ENCODE measurements at places on chromosomes 2 and 18.

DNA sequence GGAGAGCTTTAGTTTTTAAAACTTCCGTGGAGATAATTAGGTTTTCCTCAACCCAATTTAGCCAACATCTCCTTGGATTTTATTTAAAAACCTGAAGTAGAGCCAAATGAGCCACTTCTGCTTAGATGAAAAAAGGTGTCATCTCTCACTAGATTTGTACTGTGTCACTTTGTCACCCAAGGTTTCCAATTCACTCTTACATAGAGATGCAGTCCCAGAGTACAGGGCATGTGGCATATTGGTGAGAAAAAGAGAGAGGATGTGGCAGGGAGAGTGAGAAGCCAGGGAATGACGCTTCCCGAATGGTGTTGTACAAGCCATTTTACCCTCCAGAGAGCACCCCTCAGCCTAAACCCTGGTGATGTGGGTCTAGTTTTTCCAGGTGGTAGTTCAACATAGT, 44.4 kb upstream of the CTLA4 start:
- DNase-seq: no peak

- DNase-seq: no peak
Measured at GRCh38 chr2:233060980-233061590, 943 bp downstream of the INPP5D start.

DNA sequence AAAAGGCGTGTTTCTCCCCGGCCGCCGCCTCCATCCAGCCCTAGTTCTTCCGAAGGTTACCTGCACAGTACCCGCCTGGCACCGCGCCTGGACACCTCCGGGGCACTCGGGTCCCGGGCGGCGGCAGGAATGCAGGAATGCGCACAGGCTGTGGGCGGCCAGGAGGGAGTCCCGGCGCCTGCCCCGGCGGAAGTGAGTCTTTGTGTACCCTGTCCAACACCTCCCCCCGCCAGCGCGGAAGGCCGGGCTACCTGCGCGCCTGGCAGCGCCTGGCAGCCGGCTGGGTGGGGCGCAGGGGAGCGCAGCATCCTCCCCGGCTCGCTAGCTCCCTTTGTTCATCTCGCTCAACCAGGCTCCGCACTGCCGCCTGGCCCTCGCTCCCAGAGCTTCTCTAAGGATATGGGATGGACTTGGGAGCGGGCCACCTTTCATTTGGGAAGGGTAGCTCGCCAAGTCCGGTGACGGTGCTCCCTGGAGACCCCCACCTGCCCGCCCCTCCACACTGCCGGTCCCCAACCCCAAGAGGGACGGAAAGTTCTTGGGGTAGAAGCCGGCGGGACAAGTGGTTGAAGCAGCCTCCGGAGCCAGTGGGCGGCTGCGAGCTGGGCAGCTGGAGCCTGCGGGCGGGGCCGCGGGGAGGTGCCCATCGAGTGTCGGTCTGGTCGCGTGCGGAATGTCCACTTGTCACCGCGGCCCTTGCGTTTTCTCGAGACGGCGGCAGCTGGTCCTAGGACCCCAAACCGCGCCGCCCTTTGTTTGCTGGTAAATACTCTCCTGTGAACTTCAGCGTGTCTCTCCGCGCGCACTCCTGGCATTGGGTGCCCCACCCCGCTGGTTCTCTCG, 1.2 kb upstream of the ST6GAL2 start:
- DNase-seq: no peak

- no peak for DNase-seq
Measured at GRCh38 chr2:39661826-39662225, 3.9 kb upstream of the TMEM178A start.

- DNase-seq: no peak
Measured at GRCh38 chr2:1491751-1492150, 78.5 kb downstream of the TPO start.

GRCh38 chr2:71607151-71607889, 154.0 kb downstream of the DYSF start:
- DNase-seq: no peak

DNA sequence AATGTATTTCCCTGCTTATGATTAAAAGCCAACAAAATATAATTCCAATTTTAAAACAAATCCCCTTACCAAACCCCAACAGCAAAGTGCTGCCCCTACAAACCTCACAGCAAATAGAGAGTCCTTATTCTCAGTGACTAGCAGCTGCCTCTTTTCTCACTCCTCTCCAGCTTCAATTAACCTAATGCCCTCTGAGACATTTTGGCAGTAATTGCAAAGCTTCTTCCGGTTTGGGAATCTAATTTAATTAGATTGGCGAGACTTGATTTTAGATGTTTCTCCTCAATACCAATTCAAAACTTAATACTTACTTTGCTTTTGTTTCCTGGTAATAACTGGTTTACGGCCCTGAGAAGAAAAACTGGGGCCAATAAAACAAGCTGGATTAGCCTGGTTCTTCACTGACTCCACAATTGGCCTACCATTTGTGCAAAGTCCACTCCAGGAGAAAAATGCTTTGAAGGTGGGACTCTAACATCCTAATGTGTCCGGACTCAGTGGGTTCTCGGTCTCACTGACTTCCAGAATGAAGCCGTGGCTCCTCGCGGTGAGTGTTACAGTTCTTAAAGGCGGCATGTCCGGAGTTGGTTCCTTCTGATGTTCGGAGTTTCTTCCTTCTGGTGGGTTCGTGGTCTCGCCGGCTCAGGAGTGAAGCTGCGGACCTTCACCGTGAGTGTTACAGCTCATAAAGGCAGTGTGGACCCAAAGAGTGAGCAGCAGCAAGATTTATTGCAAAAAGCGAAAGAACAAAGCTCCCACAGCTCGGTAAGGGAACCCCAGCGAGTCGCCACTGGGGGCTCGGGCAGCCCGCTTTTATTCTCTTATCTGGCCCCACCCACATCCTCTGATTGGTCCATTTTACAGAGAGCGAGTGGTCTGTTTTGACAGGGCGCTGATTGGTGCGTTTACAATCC, 52.8 kb downstream of the SLC35F5 start:
- no peak for DNase-seq

- DNase-seq: no peak
Measured at GRCh38 chr2:125471963-125472362, 1184.0 kb upstream of the GYPC start.

GRCh38 chr2:216583606-216584005, 49.6 kb upstream of the IGFBP2 start:
- DNase-seq: no peak

DNA sequence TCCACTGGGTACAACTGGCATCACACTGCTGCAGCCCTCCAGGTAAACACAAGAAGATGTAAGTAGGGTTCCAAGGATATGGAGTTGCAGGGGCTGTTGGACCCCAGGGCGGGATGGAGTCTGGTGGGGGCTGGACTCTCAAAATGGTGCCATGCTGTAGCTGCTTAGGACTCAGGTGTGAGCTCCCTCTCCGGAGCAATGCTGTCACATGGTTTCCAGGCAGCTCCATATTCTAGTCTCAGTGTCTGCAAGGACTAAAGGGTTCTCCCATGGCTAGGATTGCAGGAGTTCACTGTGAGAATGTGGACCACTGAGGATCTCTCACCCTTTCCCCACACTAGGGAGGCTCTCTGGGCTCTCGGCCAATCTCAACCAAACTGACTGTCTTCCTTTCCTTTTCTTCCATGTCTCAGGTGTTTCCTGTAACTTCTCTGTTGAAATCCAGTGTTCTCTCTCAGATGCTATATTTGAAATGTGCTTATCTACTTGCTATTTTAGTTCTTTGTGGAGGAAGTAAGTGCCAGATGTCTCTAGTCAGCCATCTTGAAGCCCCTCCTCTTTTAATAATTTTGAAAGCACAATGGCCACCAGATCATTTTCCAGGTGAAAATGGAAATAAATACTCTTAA, 57.6 kb downstream of the CCNT2 start:
- no peak for DNase-seq

GRCh38 chr2:237132799-237133198, 47.1 kb downstream of the COPS8 start:
- DNase-seq: no peak

GRCh38 chr18:8175501-8176061, 433.7 kb upstream of the RAB12 start:
- no peak for DNase-seq

GRCh38 chr2:8538531-8538930, 143.3 kb upstream of the ID2 start:
- DNase-seq: no peak

GRCh38 chr2:37156071-37156856, 516 bp downstream of the EIF2AK2 start:
- DNase-seq: no peak

DNA sequence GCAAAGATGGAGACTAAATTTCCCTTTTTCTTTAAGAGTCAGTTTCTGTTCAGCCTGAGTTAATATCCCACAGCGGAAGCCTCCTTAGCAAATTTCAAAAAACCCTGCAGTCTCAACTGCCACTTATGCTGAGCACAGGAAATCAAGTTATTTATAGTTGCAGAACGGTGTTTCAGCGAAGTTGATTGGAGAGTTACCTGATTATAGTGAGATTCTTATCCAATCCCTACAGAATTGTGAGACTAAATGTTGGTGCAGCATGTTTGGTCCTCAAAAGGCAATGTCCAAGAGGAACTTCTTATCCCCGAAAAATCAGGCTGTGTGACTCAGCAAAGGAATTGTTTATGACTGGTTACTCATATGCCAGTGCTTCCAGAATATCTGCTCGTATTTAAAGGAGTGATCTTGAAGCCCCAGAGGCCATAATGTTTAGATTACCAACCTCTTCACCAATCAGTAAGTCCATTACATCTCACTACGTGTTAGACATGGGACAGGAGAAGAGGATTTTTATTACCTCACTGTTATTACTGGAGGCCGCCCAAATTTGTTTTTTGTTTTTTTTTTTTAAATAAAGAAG, 67.9 kb downstream of the LRRFIP1 start:
- DNase-seq: no peak

DNA sequence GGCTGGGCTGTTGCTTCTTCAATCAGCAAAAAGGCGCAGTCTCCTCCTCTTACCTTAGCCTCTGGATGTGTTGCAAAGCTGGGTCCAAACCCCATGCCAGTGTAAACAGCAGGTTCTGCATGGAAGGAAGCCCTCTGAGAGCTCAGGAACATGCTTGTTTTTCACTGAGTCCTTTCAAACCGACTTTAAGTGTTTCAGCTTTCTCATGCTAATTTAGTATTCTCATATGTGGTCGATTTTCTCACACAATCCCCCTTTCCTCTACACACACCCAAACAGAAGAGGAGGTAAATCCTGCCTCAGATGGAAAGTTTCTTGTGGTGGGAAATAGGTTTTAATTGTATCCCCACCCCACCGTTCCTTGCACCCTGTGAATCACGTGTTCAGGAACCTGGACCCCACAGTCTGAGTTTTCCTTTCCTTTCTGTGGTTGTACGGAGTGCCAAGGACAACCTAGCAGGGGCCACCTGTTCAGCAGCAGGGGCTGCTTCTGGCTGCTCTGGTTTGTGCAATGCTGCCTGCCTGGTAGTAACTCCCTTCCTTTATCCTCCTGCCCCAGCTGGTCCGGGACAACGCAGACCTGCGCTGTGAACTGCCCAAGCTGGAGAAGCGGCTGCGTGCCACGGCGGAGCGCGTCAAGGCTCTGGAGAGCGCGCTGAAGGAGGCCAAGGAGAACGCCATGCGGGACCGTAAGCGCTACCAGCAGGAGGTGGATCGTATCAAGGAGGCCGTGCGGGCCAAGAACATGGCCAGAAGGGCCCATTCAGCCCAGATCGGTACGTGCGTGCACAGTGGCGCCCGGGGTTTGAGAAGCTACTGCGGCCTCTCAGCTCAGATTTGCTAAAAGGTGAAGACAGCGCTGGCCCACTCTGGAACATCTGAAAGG, 28.7 kb upstream of the LYPD6B start:
- DNase-seq: no peak

GRCh38 chr2:211174021-211174420, 617.6 kb downstream of the CPS1 start:
- DNase-seq: no peak

- no peak for DNase-seq
Measured at GRCh38 chr2:173607606-173608311, 253.1 kb downstream of the CDCA7 start.

DNA sequence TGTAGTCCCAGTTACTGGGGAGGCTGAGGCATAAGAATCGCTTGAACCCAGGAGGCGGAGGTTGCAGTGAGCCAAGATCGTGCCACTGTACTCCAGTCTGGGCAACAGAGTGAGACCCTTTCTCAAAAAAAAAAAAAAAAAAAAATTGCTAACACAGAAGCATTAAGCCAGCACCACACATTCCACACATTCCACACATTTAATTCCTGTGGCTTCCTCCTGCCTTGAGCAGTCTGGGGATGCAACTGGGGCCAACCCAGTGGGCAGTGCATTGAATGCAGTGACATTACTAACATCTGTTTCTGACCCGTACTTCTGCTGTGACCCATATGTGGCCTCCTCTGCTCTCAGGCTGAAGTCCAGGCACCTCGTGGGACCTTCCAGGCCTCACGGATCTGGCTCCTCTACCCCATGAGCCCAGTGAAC, 107.0 kb downstream of the BCL2L11 start:
- DNase-seq: no peak

DNA sequence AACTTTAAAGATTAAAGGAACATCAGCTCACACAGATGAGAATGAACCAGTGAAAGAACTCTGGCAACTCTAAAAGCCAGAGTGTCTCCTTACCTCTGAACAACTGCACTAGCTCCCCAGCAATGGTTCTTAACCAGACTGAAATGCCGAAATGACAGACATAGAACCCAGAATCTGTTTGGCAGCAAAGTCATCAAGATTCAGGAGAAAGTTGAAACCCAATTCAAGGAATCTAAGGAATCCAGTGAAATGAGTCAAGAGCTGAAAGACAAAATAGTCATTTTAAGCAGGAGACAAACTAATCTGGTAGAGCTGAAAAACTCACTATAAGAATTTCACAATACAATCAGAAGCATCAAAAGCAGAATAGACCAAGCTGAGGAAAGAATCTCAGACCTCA, 72.0 kb downstream of the STRADB start:
- no peak for DNase-seq

DNA sequence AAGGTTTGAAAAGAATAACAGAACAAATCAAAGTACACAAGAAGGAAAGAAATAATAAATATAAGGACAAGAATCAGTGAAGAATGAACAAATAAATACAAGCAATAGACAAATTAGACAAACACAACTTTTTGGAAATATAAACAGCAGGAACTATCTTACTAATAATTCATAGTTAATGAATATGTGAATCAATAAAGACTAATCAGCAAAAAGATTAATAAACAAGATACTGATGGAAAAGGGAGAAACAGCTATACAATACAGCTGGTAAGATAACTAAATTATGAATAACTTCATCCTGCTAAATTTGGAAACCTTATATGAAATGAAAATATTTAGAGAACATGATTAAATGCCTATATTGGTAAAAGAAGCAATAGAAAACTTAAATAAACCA, 193.6 kb upstream of the SPRED2 start:
- no peak for DNase-seq
